ENCODE measurements at places on chromosomes 6 and 20.

DNA sequence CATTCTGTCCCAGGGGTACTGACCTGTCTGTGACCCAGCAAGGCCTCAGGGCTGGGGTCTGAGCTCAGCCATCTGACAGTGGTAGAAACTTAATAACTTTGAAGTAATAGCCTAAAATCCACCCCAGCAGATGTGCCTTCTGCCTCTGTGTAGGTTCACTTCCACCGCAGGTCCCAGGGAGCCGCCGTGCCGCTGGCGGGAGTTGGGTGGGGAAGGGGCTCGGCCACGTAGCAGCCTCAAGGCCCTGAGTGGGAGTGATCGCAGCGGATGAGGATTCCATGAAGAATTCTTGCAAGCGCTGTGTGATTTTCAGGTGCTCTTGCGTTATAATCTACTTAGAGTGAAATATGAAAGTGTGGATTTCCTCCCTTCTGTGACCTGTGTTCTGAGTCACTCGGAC is 163.7 kb downstream of the DTNBP1 start:
- no peak for DNase-seq

GRCh38 chr6:56356426-56356825 is 109.0 kb upstream of the COL21A1 start:
- DNase-seq, result no peak

DNA sequence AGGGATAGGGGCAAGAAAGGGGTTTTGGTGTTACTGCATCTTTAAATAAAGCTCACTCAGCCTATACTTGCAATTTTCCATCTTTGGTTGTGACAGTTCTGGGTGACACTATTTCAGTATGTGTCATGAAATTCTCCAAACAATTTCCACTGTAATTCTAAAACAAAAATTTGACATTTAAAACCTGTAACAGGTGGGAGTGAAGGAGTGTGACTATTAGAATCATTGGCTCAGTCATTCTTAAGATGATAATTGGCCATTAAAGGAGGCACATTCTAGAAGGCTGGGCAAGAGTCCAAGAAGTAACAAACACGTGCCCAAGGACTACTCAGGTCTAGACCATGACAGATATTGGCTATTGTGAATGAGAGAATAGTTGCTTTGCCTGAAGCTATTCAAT is 153.3 kb upstream of the ARG1 start:
- DNase-seq, result no peak

DNA sequence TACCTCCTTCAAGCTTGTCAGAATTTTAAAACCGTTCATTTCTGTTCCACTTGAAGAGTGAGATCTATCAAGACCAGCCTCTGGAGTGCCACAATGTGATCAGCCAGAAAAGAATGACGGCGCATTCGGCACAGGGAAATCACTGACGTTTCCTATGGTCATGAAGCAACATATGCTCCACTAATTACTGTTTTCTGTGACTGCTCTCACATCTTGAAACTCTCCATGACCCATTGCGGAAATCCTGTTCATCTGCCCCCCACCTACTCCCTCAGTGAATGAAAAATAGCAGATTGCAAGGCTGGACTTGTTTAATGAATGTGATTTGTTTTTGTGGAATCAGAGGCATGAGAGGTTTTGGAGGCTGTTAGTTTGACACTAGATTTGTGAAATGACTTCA is 53.2 kb downstream of the SAMD5 start:
- no peak for DNase-seq

DNA sequence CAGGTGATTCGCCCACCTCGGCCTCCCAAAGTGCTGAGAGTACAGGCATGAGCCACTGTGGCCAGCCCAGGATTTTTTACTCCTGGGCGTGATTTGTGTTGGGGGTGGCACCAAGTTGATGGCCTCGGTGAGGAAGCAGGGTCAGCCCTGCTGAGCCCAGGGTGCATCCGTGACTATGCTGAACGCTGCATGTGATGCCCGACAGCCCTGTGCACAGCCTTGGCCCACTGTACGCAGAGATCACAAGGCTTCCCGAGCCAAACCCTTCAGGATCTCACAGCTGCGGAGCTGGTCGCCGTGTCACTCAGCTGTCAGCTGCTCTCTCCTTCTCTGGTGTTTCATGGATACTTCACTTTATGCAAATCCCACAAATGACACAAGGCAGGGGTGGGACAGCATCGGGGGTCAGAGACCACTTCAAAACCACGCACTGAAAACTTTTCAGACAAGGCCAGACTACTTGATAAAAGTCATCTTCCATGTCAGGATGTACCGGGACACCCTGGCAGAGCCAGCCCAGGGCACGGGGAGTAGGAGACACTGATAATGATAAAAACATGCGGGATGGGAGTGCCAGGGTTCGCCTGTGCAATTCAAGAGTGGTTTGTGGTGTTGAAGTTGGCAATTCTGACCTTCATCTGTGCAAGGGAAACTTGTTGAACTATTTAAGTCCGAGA is 31.2 kb upstream of the RPS6KA2 start:
- no peak for DNase-seq

- no peak for DNase-seq
Measured at GRCh38 chr6:159267165-159267564, 98.0 kb downstream of the FNDC1 start.

DNA sequence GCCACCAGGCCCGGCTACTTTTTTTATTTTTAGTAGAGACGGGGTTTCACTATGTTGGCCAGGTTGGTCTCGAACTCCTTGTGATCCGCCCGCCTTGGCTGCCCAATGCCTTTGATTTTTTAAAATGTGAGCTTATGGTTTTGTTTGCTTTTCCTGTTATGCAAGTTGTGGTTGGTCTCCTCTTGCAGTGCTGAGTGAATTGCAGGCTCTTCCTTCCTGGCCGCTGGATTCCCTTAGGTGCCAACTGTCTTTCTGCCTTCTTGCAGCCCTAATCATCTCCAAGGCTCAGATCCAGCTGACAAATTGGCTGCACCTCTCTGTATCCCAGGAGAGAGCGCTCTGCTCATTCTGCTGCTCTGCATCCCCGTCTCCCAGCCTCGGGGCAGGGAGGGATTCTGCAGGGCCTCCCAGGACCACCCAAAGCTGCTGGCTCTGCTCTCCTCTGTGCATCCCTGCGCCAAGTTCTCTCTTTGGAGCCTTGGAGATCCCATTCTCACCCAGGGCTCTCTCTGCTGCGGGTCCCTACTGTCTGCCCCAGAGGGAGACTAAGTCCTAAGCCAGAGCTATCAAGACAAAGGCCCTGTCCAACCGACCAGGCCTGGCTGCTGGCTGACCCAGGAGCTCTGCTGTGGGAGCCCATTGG is 14.1 kb upstream of the EMILIN3 start:
- no peak for DNase-seq

GRCh38 chr6:139474145-139475108 is 100.0 kb upstream of the CITED2 start:
- no peak for DNase-seq

DNA sequence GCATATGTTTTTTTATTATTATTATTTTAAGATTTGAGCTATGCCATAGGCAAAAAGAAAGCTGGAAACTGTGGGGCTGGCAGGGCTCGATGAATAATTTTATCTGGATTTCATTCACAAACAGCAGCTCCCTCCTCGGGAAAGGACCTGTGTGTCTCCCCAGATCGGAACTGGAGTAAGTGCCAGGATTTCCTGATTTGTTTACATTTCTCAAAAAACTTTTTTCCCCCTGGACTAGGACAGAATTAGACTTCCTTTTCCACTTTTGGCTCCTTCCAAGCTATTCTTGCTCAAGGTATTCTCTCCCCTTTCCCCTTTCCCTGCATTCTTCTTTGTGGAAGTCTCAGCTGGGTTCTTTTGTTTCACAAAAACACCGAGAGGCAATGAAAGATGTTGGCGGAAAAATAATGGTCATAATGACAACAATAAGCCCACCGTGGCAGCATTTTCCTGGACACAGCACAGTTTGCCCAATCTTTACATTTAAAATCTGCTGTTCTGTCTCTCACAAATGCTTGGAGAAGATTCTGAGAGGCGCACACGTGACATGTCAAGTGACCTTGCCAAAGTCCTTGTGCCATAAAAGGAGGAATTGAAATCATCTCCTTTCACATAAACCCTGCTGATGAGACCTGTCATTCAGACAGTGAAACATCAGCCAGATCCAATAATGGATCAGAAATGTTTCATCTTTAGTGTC is 85.8 kb upstream of the PREP start:
- DNase-seq, result no peak

GRCh38 chr6:144248003-144248402 is 37.1 kb upstream of the UTRN start:
- no peak for DNase-seq

DNA sequence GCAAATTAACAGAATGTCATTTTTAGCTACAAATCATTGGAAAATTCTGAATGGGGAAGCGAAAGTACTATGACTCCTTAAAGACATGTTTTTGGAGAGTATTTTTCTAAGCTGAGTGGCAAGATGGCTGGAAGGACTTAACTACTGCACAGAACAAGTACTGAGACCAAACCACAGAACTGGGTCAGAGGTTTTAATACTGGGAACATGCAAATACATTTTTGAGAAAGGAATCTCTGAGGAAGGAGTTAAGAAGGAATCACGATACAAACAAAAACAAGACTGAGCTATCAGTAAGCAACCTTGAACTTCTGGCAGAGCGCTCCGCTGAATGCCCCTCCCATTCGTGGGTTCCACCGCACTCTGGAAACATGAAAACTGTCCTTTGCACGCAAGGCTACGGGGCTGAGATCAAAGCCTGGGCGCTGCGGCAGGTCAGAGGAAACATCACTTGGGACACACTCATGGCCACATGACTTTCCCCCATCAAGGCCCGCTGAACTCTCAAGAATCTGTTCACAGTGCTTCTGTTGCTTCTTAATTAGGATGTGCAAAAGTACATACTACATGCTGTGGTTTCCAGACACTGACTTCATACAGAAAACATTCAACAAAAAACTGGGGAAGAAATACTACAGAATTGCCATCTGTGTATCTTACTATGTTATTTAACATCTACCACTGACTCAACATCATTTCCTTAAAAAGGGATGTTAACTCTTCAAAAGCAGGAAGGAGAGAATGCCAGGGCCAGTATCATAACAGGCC is 27.8 kb downstream of the SLC23A2 start:
- DNase-seq, result no peak

DNA sequence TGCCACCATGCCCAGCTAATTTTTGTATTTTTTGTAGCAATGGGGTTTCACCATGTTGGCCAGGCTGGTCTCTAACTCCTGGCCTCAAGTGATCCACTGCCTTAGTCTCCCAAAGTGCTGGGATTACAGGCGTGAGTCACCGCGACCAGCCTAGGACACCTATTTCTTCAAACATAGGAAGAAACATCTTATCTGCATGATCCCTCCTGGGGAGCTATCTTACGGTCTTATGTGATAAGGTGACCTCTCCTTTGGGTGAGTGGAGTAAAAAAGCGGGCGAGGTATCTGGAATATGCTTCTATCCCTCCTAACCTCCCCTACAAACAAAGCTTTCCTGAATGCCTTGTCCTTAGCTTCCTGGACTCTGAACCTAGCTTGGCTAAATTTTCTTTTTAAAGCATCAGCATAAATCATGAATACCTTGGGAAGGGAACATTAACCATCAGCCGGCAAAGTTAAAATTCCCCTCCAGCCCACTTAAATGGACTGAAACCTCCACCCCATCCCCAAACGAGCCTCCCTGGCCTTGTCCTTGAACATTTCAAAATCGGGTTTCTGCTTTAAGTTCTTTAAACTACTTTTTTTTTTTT is 24.5 kb downstream of the RIPOR3 start:
- no peak for DNase-seq

- DNase-seq, result no peak
Measured at GRCh38 chr6:13573669-13574110, 711 bp upstream of the SIRT5 start.

GRCh38 chr6:155325700-155326516 is 11.6 kb upstream of the TFB1M start:
- DNase-seq, result no peak
